Osteocyte (in vitro differentiated cells): ENCODE measurements at places on chromosomes 16 and 17.
A peak's percentile ranks its signal among the peaks of the same experiment; 100 is the strongest.

- DNase-seq: no peak
These were observed 7.2 kb upstream of the PDK2 start for GRCh38 chr17:50087912-50088405.

GRCh38 chr16:89320782-89321501 lies 103.4 kb downstream of the ZNF778 start:
- no peak for DNase-seq

DNA sequence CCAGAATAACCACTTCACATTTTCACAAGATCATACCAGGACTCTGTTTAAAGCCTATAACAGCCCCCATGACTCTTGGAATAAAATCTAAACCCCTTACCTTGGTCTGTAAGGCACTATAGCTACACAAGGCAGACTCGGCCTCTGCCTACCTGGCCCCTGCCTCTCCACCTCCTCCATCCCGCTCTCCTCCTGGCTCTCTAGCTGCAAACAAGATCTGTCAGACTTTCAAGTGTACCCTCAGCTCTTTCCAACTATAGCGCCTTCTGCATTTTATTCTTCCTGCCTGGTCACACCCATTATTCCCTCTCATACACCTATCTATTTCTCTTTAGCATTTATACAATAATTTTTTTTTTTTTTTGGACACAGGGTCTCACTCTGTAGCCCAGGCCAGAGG lies 8.2 kb downstream of the USP31 start:
- DNase-seq: no peak

DNA sequence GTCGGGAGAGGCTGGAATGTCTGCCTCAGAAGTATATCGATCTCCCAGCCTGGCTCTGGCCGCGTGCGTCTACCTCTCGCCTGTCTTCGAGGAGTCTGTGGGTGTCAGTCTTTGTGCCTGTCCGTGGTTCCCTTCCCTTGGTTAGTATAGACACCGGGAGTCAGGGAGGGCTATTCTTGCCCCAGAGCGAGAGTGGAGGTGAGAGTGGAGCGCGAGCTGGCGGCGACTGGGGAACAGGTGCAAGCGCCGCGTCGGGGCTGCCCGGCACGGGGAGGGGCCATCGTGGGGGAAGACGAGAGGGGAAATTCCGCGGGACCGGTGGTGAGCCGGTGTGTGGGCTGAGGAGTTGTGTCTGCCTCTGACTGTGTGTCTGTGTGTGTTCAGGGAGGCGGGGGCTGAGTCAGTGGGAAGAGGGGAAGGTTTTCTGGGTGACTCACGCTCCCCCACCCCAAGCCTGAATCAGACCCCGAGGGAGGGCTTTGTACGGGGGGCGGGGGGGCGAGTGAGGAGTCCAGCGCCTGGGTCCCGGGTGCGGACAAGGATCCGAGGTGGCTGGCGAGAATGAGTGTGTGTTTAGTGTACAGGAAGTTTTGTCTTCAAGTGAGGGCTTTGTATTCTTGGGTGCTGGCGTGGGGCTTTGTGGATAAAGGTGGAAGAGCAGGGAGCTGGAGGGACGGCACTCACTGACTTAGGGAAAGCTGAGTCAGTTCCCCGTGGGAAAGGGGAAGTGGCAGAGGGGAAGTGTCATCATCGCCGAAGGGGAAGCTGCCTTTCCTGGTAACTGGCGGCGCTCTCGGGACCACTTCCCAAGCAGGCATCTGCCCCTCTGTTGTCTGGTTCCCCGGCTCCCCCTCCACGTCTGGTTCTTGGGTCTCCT lies 8.6 kb downstream of the KDM6B start:
- no peak for DNase-seq

GRCh38 chr17:72004011-72004427 lies 116.8 kb upstream of the SOX9 start:
- DNase-seq: no peak

DNA sequence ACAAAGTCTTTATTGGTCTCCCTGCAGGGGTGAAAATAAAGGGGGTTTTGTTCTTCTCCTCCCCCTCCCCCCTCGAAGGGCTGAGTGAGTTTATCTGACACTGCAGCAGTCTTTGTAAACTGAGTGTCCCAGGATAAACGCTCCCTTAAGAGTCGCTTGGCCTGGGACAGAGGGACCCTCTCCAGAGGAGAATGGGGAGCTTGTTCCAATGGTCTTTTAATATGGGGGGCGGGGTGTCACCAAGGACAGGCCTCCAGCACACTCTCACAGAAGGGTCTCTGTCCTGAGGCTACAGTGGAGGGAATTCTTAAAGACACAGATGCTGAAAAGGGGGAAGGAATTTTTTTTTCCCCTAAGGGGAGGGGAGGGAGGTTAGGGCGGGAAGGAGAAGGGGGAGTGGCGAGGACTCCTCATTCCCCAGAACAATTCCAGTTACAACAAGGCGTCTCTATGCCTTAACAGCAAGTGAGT lies 455.5 kb downstream of the SOX9 start:
- no peak for DNase-seq

DNA sequence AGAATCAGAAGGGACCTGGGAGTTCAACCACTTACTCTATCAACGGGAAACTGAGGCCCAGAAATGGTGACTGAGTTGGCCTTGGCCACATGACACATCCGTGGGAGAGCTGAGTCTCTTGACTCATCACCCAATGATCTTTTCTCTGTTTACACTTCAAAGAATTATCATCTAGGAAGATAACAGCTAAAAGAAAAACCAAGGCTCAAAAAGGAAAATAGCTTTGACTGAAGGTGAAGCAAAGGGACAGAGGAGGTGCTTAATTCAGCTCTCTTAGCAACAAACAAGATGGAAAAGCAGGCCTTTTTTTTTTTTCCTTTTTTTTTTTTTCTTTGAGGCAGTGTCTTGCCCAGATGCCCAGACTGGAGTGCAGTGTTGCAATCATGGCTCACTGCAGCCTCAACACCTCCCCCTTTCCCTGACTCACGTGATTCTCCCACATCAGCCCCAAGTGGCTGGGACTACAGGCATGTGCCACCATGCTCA lies 16.7 kb downstream of the ERCC4 start:
- no peak for DNase-seq

GRCh38 chr17:7019839-7020519 lies 2.9 kb upstream of the BCL6B start:
- no peak for DNase-seq

DNA sequence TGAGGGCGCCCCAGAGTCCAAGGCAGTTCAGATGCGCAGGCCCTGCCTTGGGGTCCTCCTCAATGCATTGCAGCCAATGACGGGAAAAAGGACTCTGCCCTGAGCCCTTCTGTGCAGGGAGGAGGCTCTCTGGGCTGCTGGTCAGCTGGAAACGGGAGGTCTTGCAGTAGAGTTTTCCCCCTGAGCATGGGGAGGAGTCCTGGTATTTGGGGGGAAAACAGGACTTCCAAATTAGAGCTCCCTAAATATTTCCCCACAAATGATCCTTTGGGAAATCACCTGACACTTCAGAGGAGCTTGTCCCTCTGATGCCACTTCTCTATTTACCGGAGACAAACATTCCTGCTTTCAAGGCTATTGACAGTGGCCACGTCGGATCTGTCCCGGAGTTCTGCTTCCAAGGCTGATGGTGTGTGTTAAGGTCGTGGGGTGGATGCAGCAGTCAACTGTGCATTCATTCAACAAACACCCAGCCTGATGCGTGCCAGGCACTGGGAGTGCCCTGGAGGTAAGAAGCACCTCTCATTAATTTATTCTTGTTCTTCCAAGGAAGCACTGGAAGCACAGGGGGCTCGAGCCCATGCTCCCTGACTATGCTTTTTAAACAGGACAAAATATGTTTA lies 73.0 kb upstream of the DNAH17 start:
- DNase-seq: no peak

DNA sequence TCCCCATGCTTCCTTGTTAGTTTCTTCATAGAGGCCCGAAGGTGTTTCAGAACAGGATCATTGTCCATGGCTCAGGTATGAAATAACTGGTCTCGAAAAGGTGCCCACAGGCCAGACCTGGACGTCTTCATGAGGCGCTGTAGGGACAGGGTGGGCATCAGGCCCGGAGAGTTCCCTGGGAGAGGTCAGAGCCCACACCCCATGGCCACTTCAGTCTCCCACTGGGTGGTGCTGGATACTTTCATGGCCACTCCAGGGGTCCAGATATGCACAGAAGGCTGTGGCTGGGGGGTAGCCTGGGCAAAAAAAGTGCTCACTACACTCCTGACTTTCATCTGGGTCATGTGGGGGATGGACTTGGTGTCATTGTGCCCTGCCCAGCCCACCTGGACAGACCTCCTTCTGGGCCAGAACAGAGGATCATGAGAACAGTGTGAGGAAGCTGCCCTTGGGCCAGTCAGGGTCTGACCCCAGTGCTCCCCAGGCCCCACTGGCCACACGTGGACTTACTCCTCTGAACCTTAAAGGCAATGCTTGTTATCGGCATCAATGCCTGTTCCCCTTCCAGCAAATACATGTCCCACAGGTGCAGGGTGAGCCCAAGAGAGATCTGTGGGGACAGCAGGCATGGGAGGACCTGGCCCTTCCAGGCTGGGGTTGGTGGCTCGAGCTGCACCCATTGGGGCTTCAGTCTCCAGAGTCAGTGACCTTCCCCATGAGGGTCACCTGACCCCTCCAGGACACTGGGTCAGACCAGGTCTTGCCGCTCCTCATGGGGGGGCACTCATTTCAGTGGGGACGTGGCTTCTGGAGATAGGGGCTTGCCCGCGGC lies 36.9 kb downstream of the LGALS9 start:
- no peak for DNase-seq

- no peak for DNase-seq
These were observed 736 bp downstream of the APPBP2 start for GRCh38 chr17:60525328-60525684.

DNA sequence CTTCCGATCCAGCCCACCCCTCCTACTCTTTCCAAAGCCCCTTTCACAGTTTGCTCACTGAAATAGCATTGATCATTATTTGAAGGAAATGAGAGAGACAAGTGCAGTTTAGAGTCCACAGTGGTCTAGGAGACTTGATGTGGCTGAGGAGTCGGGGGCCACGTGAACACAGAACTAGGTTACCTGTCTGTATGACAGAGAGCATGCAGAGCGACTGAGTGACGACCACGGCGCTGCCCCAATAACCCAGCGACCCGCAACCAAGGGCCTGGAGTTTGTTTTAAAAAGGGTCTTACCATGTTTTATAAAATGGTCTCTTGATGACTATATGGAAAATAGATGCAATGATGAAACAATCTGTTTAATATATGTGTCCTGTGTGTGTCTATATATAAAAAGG lies 39.5 kb downstream of the NDEL1 start:
- peak; percentile 64 for DNase-seq

DNA sequence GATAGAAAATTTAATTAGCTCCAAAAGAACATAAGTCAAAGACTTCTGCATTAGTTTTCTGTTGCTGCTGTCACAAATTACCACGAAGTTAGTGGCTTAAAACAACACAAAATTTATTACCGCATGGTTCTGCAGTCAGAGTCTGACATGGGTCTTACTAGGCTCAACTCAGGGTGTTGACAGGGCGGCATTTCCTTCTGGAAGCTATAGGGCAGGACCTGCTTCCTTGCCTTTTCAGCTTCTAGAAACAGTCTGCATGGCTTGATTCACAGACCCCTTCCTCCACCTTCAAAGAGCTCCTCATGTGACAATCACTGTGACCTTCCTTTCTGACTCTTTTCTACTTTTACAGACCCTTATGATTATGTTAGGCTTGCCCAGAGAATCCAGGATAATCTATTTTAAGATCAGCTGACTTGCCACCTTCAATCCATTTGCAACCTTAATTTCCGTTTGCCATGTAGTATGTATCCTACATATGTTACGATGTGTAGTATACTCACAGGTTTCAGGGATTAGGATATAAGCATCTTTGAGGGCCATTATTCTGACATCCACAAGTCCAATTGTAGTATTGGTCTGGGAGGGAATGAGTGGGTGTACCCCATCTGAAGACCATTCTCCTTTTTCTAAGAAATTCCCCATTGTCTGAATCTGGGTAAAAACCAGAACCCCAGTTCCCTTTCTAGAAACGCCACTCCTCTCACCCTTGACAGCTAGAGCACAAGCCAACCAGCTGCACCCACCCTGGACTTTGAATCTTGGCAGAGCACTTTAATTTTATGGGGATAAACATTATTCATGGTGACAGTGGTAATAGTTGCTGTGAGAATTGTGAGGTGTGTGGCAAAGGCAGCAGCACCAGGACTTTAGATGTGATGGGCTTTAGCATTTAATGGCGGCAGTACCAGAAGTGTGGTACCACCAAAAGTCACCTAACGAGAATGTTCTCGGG lies 265.5 kb downstream of the KCNJ2 start:
- no peak for DNase-seq

DNA sequence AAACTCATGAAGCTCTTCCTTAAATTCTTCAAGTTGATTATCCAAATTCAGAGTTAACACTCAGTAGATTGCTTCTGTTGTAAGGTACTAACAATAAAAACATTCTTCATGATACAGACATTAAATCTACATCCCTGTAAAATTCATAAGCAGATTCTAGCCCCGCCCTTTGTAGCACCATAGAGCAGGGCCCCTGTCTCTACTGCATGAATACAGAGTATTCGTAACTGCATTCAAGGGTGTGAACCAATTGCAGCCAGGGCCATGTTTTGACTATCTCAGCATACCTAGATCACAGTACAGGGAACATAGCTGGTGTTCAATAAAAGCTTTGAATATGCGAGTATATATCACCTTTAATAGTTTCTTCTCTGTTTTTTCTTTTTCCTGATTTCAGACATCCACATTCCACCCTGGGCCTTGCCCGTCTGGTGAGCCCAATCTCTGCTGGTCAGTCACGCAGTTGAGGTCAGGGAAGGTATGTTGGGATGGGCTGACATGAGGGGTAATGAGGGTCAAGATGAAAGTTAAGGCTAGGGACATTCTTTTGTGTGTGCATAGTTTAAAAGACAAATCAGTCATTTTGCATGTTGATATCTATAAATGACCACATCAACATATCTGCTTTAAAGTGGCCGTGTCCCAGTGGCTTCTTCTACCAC lies 33.0 kb downstream of the KCNJ16 start:
- DNase-seq: no peak

DNA sequence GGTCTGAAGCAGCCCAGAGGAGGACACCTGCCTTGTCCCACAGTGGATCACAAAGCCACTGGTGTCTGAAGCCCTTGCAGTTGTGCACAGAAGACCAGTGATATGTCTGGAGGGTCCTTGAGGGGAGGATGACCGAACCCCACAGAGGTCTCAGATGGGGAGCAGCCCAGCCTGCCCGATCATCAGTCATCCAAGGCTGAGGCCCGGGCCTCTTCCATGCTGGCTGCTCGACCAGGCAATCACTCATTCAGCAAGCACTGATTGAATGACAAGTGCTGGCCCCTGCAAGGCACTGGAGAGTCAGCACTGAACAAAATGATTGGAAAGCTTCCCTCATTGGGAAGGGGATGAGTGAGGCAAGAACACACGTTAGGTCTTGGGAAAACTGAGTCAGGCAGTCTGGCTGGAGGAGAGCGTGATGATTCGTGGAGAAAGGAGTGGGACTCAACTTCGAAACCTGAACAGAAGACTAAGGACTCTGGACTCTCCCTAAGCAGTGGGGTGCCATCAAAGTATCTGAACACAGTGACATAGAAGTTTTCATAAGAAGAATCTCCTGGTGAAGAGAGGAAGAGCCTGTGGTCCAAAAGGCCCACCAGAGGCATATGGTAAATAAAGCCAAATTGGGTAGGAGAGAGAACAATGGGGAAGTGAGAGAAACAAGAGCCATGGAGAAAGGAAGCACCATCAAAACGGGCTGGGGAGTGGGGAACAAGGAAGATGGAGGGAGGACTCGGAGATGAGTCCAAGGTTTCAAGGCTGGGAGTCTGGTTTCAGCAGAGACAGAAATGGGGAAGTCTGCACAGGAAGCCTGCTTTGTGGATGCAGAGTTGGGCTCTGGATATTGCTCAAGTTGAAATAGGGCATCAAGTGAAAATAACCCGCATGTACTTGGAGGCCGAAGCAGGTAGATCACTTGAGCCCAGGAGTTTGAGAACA lies 10.2 kb downstream of the PIK3R5 start:
- DNase-seq: peak; percentile 68
